Stimulated activated CD8-positive, alpha-beta memory T cell treated with anti-CD3 and anti-CD28 coated beads, Interleukin-7, amount 100 ng/mL, for 1 hour (primary cell): ENCODE measurements at places on chromosomes 1 and 21.

- no peak for DNase-seq
These were observed 84.6 kb upstream of the BMP8A start for GRCh38 chr1:39406533-39407450.

- no peak for DNase-seq
These were observed 640.9 kb upstream of the PLXNA2 start for GRCh38 chr1:208885060-208885459.

DNA sequence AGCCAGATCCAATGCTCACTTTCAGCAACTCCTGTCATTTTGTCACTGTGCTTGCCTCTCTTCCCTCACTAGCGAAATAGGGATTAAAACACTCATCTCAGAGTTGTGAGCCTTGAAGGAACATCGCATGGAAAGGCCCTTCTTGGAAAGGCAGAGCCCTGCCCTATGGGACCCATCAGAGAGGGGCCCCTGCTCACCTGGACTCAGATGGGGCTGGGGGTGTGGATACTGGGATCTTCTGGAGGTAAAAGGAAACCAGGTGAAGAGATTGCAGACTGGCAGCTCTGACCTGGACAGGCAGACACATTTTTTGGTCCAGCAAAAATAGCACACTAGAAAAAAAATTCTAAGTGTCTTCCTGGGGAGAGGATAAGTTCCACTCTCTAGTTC, 54.2 kb upstream of the EPS8L3 start:
- DNase-seq = no peak

GRCh38 chr1:210340311-210340710, 11.6 kb downstream of the HHAT start:
- no peak for DNase-seq

DNA sequence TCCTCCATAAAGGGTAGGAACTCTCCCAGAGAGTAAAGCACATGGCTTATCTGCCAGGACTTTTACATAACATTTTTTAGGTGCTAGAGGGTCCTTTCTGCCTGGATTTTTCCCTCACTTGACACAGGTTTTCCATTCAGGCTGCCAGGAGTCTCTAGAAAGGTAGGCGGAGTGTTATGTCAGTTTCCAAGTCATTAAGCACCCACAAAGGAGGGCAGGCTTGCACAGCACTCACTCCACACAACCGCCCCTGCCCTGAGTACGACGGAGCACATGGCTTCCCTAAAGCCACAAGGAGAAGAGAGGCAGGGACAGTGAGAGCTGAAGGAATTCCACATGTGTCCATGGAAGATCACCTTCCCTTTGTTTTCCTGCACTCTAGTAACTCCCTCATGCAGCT, 55.7 kb downstream of the CAPZB start:
- no peak for DNase-seq

GRCh38 chr1:164688791-164689190, 129.8 kb downstream of the PBX1 start:
- DNase-seq = no peak

GRCh38 chr21:28513428-28513827, 479.2 kb downstream of the LTN1 start:
- DNase-seq = no peak

GRCh38 chr1:214708321-214708955, 105.4 kb downstream of the CENPF start:
- DNase-seq = no peak

DNA sequence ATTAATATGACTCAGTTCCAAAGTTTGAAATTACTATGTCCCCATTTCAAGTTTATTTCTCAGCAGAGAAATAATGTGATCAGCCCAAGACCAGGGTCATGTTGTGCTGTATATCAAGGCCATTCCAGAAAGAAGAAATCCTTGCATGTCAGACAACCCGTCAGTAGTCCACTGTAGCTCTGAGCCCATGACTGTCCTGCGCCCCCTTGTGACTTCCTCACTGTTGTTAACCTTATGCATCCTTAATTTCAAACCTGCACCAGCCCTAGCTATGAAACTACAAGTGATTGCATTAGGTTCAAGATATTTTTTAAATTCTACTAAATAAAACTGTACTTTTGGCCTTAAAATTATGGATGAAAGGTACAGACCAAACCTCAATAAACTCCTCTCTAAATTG, 133.0 kb downstream of the LRRC7 start:
- no peak for DNase-seq

- DNase-seq = no peak
These were observed 488.0 kb downstream of the LMO4 start for GRCh38 chr1:87816646-87817045.

GRCh38 chr1:30285501-30285932, 437.9 kb downstream of the MATN1 start:
- no peak for DNase-seq

DNA sequence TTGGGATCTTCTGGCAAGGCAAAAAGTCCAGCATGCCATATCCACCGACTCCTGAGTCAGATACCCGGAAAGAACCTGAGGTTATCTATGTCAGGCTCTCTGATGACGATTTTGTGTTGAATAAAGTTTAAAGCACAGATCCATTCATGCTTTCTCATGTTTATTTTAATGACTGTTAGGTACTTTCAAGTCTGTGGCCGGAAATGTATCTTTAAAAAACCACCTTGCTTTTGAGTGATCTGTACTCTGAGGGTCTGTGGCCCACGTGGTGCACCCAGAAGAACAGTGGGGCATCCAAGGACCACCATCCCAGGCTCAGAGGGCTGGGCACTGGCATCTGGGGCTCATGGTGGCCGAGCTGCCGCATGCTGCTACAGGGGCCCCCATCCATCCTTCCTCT, 30.1 kb upstream of the VASH2 start:
- no peak for DNase-seq

DNA sequence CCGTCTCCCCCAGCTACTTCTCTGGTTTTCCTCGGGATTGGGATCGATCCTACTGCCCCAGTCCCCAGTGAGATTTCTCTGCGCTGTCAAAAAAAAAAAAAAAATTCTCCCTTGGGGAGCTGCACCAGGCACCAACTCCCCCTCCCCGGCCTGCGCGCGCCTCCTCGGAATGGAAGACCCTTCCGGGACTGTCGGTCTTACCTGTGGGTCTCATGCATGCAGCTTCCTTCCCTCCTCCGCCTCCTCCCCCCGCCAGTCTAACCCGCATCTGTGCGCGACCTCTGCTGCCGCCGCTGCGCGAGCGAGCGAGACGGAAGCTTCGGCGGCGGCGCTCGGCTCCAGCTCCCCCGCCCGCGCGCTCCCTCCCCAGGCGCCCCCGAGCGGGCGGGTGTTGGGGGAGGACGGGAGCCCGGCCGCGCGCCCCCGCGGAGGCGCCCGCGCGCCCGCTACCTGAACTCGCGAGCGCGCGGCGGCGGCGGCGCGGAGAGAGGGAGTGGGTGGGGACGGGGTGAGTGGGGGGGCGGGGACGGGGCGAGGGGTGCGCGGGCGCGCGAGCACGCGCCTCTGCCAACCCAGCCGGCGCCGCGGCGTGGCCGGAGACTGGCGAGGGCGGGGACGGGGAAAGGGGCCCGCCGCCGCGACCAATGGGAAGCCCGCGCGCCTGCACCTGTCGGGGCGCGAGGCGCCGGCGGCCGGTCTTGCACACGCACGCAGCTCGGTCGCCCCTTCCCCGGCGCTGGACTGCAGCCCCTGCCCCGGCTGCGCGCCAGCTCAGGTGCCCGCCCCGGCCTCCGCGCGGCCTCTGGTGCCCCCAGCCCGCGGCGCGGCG, at the start of gene SUSD4:
TSS of gene SUSD4 (minus strand) at position 321 of the 829 bp plus-strand sequence. CDS start 751 bp downstream, outside the sequence.
- DNase-seq = peak; percentile 13

GRCh38 chr1:114755006-114755931, 2.5 kb downstream of the CSDE1 start:
- DNase-seq = no peak

DNA sequence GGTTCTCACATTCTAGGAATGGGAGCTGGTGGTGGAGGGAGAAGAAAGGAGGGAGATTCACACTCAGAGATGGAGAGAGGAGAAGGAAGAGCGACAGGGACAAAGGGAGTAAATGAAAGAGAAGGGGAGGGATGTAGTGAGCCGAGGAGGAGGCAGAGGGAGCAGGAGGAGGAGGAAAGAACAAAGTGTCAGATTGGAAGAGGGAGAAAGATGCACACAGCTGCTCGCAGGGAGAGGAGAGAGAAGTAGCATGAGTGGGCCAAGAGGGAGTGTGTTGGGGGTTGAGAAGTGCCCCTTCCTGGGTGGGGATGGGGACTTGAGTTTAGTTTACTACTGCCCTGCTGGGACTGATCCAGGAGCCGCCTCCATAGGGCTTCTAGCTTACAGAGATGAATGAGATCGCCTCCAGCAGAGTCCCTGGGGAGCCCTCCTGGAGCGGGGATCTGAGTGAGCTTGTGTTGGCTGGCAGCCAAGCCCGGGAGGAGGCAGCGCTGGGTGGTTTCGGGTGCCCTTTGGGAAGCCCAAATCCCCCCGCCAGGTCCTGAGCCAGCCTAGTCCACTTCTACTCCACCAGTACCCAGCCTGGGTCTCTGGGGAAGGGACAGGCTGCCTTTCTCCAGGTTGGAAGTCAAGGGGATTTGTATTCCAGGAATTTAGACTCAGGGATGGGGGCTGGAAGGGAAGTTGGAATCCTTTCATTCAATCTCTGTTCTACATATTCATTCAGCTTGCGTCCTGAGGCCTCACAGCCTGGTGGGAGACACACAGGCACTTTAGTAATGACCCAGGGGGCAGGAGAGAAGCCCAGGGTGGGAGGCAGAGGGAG, 20.9 kb downstream of the PTPRU start:
- DNase-seq = no peak

- no peak for DNase-seq
These were observed 30.8 kb upstream of the KIF1B start for GRCh38 chr1:10179406-10180091.

GRCh38 chr1:204277563-204278219, 63.9 kb upstream of the GOLT1A start:
- DNase-seq = no peak

- DNase-seq = no peak
These were observed 37.5 kb upstream of the DAB1 start for GRCh38 chr1:57461405-57461804.

GRCh38 chr1:145758116-145758515, 38.8 kb downstream of the CD160 start:
- no peak for DNase-seq

GRCh38 chr1:154440036-154440804, 35.1 kb downstream of the IL6R start:
- no peak for DNase-seq
